D721Med (cell line): ENCODE measurements at places on chromosomes 16 and 17.

DNA sequence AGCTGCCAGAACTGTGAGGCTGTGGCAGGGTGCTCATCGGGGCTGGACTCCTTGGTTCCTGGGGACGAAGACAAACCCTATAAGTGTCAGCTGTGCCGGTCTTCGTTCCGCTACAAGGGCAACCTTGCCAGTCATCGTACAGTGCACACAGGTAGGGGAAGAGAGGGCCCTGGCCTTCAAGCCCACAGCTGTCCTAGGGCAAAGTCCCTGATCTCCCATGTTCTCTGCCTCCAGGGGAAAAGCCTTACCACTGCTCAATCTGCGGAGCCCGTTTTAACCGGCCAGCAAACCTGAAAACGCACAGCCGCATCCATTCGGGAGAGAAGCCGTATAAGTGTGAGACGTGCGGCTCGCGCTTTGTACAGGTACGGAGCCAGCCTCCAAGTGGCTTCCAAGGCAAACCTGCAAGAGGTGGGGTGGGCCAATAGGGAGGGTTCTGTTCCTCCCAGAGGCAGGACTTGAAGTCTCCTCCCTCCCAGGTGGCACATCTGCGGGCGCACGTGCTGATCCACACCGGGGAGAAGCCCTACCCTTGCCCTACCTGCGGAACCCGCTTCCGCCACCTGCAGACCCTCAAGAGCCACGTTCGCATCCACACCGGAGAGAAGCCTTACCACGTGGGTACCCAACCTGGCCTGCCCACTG, 3.7 kb downstream of the BCL6B start:
- no peak for DNase-seq

DNA sequence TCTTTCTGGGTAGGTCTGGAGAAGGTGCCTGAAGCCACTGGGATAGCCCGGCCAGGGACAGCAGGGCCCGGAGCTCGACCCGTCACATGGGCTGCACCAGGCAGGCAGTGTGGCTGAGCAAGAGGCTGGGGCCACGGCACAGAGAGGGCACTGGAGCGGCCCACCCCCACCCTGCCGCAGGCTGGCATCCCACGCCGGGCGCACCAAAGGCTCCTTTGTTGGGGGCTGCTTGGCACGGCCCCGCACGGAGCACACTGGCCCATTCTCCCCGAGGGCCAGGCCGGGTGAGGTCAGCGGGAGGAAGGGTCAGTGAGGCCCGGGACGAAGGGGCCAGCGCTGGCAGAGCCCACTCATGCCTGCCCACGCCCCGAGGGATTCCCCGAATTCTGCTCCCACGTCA, 36.5 kb upstream of the PVALEF start:
- DNase-seq, result no peak

- no peak for DNase-seq
Observed at GRCh38 chr16:21713549-21714368, 50.0 kb downstream of the OTOA start.

DNA sequence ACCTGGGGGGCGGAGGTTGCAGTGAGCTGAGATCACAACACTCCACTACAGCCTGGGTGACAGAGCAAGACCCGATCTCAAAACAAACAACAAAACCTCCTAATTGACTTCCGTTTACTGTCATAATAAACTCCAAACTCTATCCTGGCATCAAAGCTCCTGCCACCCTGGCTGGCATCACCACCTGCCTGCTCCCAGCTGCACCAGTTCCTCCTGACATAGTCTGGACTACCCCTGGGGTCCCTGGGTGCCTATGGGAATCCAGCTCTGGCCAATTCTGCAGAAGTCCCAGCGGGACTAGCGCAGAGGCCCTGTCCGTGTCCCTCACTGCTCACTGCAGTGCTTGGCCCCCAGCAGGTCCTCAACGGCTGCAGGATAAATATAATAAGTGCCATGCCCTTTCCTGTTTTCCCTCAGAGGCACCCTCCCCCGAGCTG, 723 bp downstream of the NTHL1 start:
- DNase-seq, result no peak

DNA sequence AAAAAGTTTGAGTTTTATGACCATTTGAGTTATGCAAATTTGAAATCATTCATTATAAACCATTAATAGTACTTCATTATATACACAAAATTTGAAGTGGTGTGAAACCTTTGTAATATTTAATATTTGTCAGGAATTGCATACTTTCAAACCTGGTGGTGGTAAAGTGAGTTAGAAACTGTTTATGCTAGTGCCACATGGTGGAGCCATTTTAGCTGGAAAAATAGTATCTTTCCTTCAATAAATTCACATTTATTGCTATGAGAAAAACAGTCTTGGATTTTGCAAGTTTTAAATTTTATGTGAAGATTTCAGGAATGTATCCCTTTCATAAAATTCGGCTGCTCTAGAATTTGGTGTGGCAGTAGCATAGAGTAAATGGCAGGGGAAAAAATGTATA, 7.3 kb upstream of the BLMH start:
- no peak for DNase-seq

- DNase-seq, result no peak
Observed at GRCh38 chr17:16068323-16068722, 68.7 kb downstream of the TTC19 start.
